GM12878 (cell line): ENCODE measurements at places on chromosomes 2 and 18. TPM values are rescaled to one million over a fixed set of nuclear protein-coding genes. Genes with fewer than 3 reads are reported as not detected.

GRCh38 chr2:187935126-187935525 is 356.5 kb upstream of the GULP1 start:
- no peaks in the 10 kb centered on the region; the same call in 1 of the 2 replicates for H3K27me3 ChIP-seq
- no peak overlapping the region for H3K27ac ChIP-seq
- no peaks in the 10 kb centered on the region for H3K4me1 ChIP-seq
- no peak for DNase-seq

DNA sequence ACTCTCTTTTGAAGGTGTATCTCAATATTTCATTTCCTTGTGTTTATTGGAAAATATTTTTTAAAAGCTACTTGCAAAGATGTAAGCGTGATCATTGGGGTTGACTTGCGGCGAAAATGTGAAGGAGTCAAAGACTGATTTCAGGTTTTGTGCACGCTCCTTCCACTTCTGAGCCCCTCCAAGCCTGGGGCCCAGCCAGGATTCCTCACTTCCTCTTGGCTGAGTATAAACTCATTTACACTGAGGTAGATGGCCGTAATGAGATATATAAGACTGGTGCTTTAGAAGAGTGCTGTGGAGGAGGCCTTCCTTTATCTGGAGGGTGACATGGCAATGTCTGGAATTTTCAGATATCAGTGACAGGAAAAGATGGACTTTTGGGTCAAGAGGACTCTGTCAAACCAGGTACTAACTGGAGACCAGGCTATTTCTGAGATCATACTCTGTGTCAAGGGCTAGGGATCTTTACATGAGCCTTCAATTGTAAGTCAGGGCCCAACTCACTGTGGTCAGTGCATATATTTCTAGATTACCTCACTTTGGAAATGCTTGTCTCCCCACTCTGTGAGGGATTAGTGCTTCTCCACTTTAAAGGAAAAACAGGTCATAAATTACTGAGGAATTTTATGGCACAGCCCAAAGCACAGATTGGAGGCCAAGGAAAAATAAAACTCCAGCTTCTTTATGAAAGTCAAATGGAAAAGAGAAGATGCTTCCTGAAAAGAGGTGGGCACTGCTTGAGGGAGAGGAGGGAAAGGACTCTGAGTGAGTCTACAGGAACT is 22.8 kb downstream of the PRKCE start:
- H3K4me1 ChIP-seq, result no peaks in the 10 kb centered on the region
- no peaks in the 10 kb centered on the region for H3K27me3 ChIP-seq
- no peak for DNase-seq
- no peak overlapping the region for H3K4me3 ChIP-seq
- H3K36me3 ChIP-seq, result no peaks in the 10 kb centered on the region

DNA sequence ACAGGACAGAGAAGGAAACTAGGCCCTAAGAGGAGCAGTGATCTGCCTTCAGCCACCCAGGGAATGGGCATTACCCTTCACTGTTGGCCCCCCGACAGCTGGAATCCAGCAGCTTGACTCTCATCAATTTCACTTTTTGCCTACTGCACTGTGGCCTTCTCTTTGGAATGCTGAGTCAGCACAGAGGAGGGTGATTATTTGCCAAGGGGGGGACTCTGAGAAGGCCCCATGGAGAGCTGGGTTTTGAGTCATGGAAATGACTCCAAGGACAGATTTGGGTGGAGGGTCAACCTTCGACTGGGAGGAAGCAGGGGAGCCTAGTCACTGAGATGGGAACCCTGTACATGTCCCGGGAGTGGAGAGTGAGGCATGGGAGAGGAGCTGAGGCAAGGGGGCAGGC is 38.1 kb upstream of the NTSR2 start:
- H3K4me3 ChIP-seq, result no peak overlapping the region
- no peak overlapping the region for H3K27ac ChIP-seq
- no peaks in the 10 kb centered on the region for H3K36me3 ChIP-seq
- DNase-seq, result no peak
- H3K4me1 ChIP-seq, result no peaks in the 10 kb centered on the region

- H3K4me3 ChIP-seq, result no peak overlapping the region
- no peaks in the 10 kb centered on the region for H3K27me3 ChIP-seq
- DNase-seq, result no peak
- H3K4me1 ChIP-seq, result no peaks in the 10 kb centered on the region
- H3K36me3 ChIP-seq, result no peaks in the 10 kb centered on the region
- no peak overlapping the region for H3K27ac ChIP-seq
Measured at GRCh38 chr2:230932556-230933511, 7.8 kb upstream of the GPR55 start.

DNA sequence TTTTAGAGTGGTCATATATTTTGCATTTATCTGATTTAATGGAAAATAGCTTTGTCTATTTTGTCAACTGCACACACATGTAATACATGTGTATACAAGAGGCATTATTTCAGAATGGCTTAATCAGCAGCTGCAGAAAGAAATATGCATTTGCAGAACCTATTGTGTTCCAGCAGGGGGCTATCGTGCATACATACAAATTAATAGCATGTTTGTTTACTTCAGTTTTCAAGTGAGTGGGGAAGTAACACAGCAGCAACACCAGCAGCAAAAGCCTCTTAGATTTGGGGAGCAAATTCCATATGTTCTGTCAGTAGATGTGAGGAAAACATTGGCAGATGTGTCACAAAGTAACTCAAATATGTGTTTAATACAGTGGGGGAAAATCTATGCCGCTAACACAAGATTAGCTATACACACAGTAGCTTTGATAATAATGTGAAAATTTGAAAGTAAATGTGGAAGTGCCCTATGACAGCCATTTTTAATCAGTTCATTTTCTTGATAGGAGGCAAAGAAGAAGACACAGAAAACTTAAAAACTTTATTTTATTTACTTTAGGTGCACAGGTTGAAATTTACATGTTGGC is 218.1 kb downstream of the WDR7 start:
- H3K27ac ChIP-seq, result no peak overlapping the region
- H3K27me3 ChIP-seq, result no peaks in the 10 kb centered on the region
- H3K4me3 ChIP-seq, result no peak overlapping the region
- no peaks in the 10 kb centered on the region for H3K4me1 ChIP-seq

- no peaks in the 10 kb centered on the region for H3K36me3 ChIP-seq
- no peaks in the 10 kb centered on the region; the same call in 1 of the 2 replicates for H3K27me3 ChIP-seq
- H3K27ac ChIP-seq, result no peak overlapping the region
- no peak overlapping the region for H3K4me3 ChIP-seq
- no peak for DNase-seq
Measured at GRCh38 chr18:9643549-9643948, 29.2 kb upstream of the PPP4R1 start.

- H3K4me1 ChIP-seq, result no peaks in the 10 kb centered on the region
- H3K36me3 ChIP-seq, result no peaks in the 10 kb centered on the region
- no peak overlapping the region for H3K27ac ChIP-seq
Measured at GRCh38 chr2:192148620-192149321, 46.0 kb downstream of the TMEFF2 start.

GRCh38 chr2:73997813-73998212 is 13.1 kb downstream of the TET3 start:
- peaks cover 40% of the 10 kb centered on the region for H3K4me1 ChIP-seq
- no peak overlapping the region for H3K27ac ChIP-seq
- peaks cover 21% of the 10 kb centered on the region; the same call in 1 of the 2 replicates for H3K36me3 ChIP-seq

DNA sequence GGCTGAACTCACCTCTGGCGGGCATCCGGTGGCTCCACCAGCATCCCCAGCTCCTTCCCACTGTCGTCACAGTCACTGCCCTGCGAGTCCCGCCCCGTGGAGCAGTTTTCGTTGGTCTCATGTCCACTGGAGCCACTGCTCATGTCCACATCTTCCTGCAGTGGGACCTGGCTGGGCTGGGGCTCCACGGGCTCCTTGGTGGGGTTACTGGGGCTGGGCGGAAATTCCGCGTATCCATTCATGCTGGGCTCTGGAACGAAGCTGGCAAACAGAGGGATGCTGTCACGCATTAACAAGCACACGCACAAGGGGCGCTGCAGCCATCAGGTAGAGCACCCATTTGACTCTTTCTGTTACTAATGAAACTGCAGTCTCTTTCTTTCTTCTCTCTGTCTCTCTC is 10.7 kb downstream of the PER2 start:
- no peaks in the 10 kb centered on the region for H3K27me3 ChIP-seq
- H3K4me1 ChIP-seq, result no peaks in the 10 kb centered on the region
- no peak overlapping the region for H3K4me3 ChIP-seq
- no peak for DNase-seq
- H3K36me3 ChIP-seq, result peaks cover 19% of the 10 kb centered on the region

- H3K27me3 ChIP-seq, result no peaks in the 10 kb centered on the region
- peak overlapping the region; percentile 97 for H3K4me3 ChIP-seq
- DNase-seq, result no peak
- 0 out of 2 replicates have a peak, but pooled peaks cover 2% of the 10 kb centered on the region for H3K4me1 ChIP-seq
- H3K36me3 ChIP-seq, result peaks cover 6% of the 10 kb centered on the region; the same call in 1 of the 2 replicates
Measured at GRCh38 chr2:53786352-53786704, 425 bp downstream of the ASB3 start.

GRCh38 chr2:102137138-102137537 is 5.4 kb upstream of the IL1R1 start:
- H3K4me1 ChIP-seq, result no peaks in the 10 kb centered on the region
- no peaks in the 10 kb centered on the region for H3K36me3 ChIP-seq
- DNase-seq, result no peak

GRCh38 chr2:217717646-217718045 is 285.1 kb downstream of the TNS1 start:
- no peak overlapping the region for H3K27ac ChIP-seq
- H3K36me3 ChIP-seq, result no peaks in the 10 kb centered on the region
- no peak for DNase-seq

DNA sequence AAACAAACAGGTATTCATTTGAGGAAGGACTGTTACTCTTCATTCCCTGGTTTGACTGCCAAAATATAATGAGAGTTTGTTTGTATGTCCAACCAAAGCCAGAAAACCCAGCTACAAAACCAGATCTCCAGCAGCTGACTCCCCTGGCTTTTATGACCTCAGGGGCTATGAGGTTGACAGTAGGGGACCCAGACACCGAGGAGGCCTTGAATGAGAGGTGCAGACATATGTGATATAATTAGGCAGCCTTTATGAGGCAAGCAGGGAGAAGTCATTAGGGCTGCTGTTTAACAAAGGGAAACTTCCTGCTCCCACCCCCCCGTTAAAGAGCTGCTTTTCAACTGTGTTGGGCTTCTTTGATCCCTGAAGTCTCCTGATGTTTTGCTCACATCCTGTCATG is 236.7 kb downstream of the SLC4A3 start:
- no peaks in the 10 kb centered on the region for H3K36me3 ChIP-seq
- H3K27ac ChIP-seq, result no peak overlapping the region
- no peaks in the 10 kb centered on the region for H3K27me3 ChIP-seq
- H3K4me3 ChIP-seq, result no peak overlapping the region
- no peak for DNase-seq

DNA sequence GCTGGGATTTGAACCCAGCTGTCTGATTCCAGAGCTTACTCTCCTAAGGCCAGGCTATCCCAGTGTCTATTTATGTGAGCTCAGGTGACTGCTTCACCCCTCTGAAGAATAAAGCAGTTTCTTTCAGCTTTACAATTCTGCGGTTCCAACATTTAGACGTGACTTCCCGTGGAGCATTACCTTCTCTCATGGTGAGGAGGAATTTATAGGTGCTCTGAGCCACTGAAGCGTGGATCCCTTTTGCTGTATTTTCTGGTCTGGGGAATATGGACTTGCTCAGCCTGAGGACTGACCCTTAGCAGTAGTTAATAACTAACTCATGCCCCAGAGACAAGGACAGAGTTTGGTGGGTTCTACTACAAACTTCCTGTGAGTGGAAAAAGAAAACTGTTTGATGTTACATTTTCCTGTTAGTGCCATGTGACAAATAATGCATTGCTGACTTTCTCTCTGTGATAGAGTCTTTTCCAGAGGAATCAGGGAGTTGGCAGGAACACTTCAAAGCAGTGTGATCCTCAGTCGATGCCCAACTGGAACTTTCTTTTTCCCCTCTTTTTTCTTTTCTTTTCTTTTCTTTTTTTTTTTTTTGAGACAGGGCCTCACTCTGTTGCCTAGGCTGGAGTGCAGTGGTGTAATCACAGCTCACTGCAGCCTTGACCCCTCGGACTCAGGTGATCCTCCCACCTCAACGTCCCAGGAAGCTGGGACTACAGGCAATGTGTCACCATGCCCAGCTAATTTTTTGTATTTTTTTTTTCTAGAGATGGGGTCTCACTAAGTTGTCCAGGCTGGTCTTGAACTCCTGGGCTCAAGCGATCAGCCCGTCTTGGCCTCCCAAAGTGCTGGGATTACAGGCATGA is 21.9 kb downstream of the CASP10 start:
- peaks cover 14% of the 10 kb centered on the region; the same call in 1 of the 2 replicates for H3K4me1 ChIP-seq
- H3K36me3 ChIP-seq, result no peaks in the 10 kb centered on the region; the same call in none of the 2 replicates
- no peaks in the 10 kb centered on the region; the same call in 1 of the 2 replicates for H3K27me3 ChIP-seq

DNA sequence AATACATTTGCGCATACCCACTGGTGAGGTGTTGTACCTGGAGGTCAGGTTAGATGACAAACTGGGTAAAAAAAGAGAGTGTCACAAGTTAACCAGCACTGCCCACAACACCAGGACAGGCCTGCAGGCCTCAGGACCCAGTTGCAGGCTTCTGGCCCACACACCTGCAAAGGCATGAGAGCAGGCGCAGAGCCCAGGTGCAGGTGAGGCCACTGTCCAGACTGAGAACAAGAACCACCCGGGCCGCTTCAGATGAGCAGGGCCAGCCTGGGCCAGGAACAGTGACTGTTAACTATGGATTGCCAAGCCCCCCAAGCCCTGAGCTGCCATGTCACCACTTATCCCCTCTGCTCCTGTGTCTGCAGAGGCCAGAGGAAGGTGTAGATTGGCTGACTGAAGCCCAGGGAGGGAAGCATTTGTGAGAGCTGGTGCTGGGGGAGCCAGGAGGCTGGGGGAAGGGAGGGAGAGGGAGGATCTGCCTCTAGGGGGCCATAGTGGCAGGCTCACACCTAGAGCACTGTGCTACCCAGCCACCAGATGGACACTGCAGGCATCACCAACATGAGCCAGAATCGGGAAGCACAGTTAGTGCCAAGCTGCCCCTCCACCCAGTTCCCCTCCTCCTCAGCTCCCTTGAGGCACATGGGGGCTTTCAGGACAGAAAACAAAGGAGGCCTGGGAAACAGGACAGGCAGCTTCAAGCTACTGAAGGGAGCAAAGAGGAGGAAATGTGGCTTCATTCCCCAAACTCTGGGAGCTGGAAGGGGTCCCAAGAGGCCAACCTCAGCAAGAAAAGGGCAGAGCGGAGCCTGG is 35.4 kb downstream of the SFXN5 start:
- no peak overlapping the region for H3K27ac ChIP-seq
- no peaks in the 10 kb centered on the region for H3K27me3 ChIP-seq
- DNase-seq, result no peak
- H3K4me3 ChIP-seq, result no peak overlapping the region

DNA sequence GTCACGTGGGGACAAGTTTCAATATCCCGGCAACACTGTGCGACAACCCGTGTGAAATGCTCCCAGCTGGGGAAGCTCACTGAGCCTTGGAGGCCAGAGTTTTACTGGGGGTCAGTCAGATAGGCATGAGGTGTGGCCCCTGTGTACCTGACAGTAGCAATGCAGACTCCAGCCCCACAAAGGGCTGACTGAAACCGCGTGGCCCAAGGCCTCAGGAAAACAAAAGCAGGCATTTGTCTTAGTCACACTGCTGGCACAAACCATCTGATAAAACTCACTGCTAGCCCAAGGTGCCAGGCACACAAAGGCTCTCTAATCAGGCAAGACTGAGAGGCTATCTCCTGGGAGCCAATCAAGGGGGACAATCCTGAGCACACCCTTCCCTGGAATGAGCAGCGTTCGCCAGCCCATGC is 786.6 kb upstream of the RAB6C start:
- no peak for DNase-seq
- H3K4me3 ChIP-seq, result no peak overlapping the region
- H3K27me3 ChIP-seq, result no peaks in the 10 kb centered on the region
- no peak overlapping the region for H3K27ac ChIP-seq
- no peaks in the 10 kb centered on the region for H3K4me1 ChIP-seq
- H3K36me3 ChIP-seq, result no peaks in the 10 kb centered on the region

Gene ACMSD
- total RNA-seq, result not detected in 2 replicates

Gene ELOA2
- total RNA-seq, result not detected in 2 replicates

Gene PPP1R1C
- total RNA-seq, result not detected in 2 replicates

Gene RPE
- 47.8 and 52.4 TPM in 2 replicates for total RNA-seq
